ENCODE measurements at places on chromosomes 1 and 21.

- DNase-seq, result no peak
Observed at GRCh38 chr1:28898405-28898881, 15.9 kb upstream of the EPB41 start.

- DNase-seq, result no peak
Observed at GRCh38 chr1:148372731-148373130, 110.4 kb downstream of the PPIAL4G start.

GRCh38 chr1:9363061-9363471 is 70.4 kb downstream of the SPSB1 start:
- no peak for DNase-seq

GRCh38 chr1:51288578-51288977 is 41.8 kb downstream of the TTC39A start:
- DNase-seq, result no peak

GRCh38 chr1:53465023-53465957 is 6.1 kb downstream of the DMRTB1 start:
- no peak for DNase-seq

DNA sequence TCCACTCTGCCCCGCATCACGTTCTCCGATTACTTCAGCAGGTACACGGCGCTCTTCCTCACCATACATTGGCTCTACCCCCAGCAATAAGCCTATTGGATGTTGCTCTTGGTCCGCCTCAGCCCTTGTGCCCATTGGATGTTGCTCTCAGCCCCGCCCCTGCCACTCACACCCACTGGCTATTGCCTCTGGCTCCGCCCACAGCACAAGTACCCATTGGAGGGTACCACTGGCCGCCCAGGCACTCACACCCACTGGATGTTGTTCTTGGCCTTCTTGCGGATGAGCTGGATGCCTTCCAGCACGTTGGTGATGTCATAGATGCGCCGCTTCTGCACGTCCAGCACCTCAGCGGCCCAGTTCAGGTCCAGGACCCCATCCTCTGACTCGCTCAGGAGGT is 9.4 kb downstream of the E2F2 start:
- no peak for DNase-seq

GRCh38 chr1:60078182-60078581 is 4.6 kb upstream of the C1orf87 start:
- DNase-seq, result no peak

GRCh38 chr1:239722035-239722434 is 335.7 kb downstream of the CHRM3 start:
- no peak for DNase-seq

DNA sequence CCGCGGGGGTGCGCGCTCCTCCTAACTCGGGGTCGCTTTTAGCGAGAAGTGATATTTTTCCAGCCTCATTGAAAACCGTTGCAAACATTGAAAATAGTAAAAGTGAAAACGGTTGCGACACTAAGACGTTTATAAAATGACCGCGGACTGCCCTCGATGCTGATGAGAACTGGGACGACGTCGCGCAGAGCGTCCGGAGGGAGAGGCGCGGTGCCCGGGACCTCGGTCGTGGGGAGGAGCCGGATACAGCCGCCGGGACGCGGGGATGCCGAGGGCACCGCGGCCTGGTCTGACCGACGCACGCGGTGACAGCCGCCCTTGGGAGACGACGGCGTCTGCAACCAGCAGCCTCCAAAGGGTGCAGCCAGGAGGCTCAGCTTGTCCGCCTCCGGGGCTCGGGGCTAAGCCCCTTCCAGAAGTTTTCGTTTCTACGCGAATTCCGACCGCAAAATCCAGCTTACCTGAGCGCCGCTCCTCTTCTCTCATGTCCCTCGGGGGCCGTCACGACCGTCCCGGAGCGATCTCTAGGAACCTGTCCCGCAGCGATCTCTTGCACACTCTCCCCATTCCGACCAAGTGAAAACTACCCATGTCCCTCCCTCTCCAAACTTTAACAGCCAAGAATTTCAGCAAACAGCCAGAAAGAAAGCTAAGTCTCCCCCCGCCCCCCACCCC is 144.4 kb upstream of the ETS2 start:
- no peak for DNase-seq

GRCh38 chr21:34201001-34201400 is 127.6 kb downstream of the MRPS6 start:
- DNase-seq, result no peak

DNA sequence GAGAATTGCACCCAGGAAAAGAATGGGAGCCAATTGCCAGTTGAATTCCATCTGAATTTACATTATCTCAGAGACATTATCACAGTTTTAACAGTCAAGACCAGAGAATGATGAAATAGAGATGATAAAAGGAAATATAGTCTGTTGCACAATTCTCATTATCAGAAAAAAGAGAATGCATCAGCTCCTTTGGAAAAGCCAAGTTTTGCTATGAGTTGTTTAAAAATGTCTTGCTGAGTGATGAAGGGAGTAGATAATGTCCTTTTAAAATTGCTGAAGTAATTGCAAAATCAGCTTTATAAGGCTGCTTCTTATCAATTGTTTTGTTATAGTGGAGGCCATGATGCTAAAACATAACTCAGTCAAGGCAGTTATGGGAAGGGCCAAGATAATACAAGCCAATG is 37.9 kb upstream of the EEIG2 start:
- DNase-seq, result no peak

DNA sequence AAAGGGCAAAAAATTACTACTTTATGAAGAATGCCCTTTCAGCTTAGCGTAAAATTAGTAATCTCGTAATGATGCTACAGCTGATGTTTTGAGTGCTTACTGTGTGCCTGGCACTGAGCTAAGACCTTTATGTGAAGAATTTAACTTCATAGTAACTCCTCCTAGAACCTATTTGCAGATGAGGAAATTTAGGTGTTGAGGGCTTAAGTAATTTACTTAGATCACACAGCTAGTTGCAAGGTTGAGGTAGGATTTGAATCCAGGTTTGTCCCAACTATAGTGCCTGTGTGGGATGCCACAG is 1.4 kb downstream of the ZMYM4 start:
- DNase-seq, result no peak

DNA sequence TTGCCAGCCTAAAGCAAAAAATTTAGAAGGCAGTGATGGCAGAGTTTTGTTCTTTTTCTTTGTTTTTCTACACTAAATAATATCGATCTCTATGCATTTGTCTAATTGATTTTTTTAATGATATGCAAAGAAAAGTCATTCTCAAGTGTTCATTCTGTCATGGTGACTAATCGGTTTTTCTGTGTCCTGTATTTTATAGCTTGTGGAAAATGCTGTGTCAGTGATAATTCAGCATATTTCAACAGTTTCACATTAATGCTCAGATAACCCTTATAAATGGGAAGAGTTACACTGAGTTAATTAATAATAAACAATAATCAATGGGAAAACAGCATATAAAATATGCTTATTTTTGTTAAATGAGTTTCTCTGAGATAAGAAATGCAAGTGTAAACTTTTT is 824.9 kb downstream of the AMY1C start:
- no peak for DNase-seq

DNA sequence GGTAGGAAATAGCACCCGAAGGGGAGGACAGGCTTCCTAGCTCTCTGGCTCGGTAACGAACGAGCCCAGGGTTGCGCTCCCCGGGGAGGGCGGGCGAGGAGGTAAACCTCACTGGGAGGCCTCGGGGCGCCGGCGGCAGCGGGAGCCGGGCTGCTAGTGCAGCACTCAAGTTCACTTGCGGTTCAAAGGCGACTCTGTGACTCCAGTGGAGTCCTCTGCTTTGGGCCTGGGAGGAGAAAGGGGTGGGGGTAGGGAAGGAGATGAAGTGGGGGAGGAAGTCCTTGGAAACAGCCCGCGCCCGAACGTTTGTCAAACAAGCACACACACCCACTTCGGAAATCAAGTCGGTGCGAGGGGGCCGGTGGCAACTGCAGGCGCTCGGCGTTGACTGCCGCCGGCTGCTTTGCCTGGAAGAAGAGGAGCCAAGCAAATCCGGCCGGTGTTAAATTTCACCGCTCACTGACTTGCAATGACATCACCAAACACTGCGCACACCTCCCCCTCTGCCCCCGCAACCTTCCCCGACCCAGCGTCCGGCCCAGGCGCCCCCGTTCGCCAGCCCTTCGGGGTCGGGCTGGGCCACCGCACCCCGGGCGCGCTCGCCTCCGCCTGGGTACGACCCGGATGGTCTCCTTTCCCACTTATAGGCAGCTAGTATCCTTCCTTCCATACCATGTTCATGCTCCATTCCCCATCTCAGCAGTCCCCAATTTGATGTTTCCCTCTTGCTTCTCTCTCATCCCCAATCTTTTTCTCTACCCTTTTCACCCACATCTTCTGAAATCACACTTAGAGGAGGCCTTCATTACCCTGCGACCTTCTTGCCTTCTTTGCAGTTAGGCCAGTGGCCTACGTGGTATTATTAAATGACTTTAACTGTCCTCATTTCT is at the start of gene COL24A1:
TSS of gene COL24A1 (minus strand) at position 207 of the 890 bp plus-strand sequence. CDS start 376 bp downstream, outside the sequence.
- no peak for DNase-seq

DNA sequence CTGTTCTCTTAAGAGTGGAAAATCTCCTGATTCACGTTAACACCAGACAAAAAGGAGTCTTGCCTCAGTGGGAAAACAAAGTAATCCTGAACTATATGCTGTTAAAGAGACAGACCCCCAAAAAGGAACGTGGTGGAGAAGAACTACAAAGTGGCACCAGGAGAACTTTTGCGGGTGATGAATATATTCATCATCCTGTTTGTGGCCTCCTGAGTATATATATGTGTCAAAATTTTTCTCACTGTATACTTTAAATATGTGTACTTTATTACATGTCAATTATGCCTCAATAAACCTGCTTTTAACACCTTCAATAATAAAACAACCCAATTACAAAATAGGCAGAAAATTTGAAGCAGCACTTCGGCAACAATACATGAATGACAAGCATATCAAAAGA is 31.1 kb downstream of the ZNF644 start:
- no peak for DNase-seq

DNA sequence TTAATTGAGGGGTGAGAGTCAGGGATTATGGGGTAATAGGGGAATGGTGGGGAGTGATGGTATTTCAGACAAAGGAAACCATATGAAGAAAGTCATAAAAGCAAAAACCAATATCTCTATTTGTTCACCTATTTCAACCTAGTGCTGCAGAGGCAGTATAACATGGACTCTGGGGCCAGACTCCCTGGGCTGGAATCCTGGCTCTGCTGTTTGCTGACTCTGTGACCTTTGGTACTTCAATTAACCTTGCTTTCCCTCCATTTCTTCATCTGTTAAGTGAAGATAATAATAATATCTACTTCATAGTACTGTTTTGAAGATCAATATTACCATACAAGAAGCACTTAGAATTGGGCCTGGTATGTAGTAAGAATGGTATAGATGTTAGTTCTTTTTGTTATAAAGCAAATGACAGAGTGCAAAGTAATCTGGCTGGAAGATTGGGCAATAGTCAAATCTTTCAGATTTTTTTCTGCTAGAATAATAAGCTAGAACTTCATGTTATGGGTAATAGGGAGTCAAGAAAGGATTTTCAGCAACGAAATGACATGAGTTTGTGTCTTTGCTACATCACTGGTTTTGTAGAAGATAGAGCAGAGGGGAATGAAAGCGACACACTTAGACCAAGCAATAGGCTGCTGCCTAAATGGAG is 9.0 kb downstream of the EPHX4 start:
- no peak for DNase-seq

- DNase-seq, result no peak
Observed at GRCh38 chr1:43610339-43610738, 39.6 kb upstream of the KDM4A start.

DNA sequence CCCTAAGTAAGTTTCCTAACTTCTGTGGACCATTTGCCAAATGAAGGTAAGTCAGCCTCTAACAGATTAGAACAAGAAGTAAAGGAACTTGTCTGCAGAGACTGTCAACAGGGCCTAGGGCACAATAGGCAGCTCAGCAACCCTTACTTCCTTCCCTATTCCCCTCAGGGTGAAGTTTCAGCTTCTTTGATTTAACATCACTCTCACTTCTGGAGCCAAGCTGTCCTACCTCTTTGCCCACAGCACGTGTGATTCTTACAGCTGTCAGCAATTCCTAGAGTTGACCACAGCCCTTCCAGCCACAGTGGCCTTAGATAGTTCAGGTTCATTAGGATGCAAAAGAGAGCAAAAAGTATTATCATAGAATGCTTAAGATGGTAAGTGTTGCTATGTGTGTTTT is 7.6 kb upstream of the EIF4G3 start:
- no peak for DNase-seq

DNA sequence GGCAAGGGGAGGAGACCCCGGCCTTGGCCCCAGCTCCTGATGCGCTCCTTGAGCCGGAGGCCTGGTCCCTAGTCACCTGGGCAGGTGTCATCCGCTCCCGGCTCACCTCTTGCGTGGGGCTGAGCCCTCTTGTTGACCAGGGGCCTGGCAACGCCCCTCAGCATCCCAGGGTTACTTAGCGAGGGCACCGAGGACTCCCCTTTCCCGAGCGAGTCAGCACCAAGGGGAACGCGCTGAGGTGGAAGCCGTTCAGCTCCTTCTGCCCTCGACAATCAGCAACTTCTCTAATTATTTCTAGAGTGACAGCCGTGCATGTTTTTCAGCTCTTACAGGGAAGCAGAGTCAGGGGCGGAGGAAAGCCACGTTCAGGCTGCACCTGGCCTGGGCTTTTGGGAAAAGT is 522 bp downstream of the SLC45A1 start:
- DNase-seq, result no peak

GRCh38 chr1:189697113-189697512 is 780.6 kb downstream of the BRINP3 start:
- DNase-seq, result no peak

DNA sequence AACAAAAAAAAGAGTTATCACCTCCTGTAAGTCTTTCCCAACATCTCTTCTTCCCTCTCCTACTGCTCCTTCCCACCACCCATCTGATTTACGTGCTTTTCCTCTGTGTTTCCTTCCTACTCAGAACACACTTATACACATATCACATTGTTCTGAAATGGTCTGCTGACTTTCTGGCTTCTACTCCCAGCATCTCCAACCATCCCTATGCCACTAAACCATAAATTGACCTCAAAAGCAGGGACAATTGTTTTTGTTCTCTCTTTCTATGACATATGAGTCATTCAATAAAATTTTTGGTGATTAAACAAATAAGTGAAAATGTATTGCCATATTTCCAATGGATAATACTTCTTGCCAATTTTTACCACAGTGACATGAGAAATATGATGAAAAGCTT is 8.2 kb downstream of the GOLPH3L start:
- no peak for DNase-seq

- no peak for DNase-seq
Observed at GRCh38 chr1:16474166-16474800, 33.8 kb downstream of the NECAP2 start.
